Thyroid gland (tissue), 4 donors: ENCODE measurements at places on chromosomes 6 and 20.

- DNase-seq, result no peak
- no peak overlapping the region for H3K27ac ChIP-seq
- no peaks in the 10 kb centered on the region for H3K4me1 ChIP-seq
Measured at GRCh38 chr6:135877666-135878065, 26.2 kb downstream of the PDE7B start.

- no peak overlapping the region for H3K4me3 ChIP-seq
- no peak overlapping the region for H3K27ac ChIP-seq
- H3K27me3 ChIP-seq, result no peaks in the 10 kb centered on the region
- H3K4me1 ChIP-seq, result no peaks in the 10 kb centered on the region
- no peaks in the 10 kb centered on the region for H3K36me3 ChIP-seq
Measured at GRCh38 chr6:164749221-164750064, 560.0 kb downstream of the C6orf118 start.

DNA sequence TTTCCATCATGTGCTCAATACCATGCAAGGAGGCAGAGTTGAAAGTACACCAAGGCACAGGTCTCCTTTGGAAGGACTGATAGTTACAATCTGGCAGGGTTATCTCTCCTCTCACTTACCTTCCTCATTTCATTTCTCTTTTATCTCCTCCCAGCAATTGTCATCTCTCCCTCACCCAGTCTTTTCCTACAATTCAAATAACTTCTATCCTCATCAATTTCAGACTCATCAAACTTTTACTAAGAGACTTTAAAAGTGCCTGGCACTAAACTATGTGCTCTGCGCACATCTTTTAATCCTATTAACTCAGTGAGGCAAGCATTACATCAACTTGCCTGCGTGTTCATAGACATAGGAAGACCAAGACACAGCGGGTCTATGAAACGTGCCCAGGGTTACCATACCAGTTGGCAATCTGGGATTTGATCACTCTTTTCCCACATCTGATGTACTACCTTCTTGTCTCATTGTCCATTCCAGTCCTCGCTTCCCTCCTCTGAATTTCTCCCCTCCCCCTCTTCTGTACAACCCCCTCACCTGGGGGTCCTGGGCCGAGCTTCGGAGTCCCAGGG is 1.2 kb downstream of the VARS1 start:
- no peaks in the 10 kb centered on the region for H3K27me3 ChIP-seq
- peak overlapping the region; percentile 96 for H3K4me3 ChIP-seq
- peak overlapping the region; percentile 91 for H3K27ac ChIP-seq
- peaks cover 11% of the 10 kb centered on the region for H3K4me1 ChIP-seq
- no peaks in the 10 kb centered on the region for H3K36me3 ChIP-seq

DNA sequence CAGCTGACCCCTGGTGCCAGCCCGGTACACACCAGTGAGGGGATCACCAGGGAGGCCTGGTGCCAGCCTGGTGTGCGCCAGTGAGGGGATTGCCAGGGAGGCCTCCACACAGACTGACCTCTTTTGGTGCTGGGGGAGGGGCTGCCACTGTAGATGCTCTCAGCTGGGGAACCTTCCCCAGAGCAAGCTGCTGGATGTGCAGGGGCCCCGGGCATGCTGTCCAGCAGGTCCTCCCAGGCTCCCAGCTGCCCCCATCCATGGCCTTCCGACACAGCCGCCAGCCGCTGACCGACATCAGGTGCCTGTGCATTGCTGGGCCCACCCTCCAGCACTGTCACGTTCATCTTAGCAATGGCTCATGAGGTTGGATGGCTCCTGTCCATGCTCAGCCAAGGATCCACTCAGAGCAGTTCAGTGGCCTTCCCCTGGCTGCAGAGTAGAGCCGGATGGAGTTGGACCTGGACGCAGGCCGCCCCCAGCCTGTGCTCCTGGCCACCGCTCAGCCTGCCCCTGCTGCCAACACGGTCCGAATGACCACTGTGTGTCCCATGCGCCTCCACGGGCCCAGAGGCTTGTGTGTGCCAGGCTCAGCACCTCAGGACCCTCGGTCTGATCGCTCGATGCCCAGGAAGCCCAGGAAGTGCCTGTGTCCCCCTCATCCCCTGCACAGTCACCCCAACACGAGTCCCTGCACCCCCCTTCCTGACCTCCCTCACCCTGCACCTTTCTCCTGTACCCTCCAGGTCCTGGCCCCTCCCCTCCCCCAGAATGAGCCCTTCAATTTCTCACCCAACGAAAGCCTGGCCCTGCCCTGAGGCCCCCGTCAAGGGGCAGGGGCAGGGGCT is 95.7 kb downstream of the YTHDF1 start:
- DNase-seq, result no peak
- no peaks in the 10 kb centered on the region for H3K36me3 ChIP-seq
- H3K27ac ChIP-seq, result no peak overlapping the region
- no peaks in the 10 kb centered on the region for H3K27me3 ChIP-seq
